ENCODE measurements at places on chromosomes 4 and X. TPM values are rescaled to one million over a fixed set of nuclear protein-coding genes. Genes with fewer than 3 reads are reported as not detected.

The MAGEA11 gene
- not detected for total RNA-seq

The IQCM gene
- not detected for total RNA-seq

The XPNPEP2 gene
- total RNA-seq = not detected

The HNRNPD gene
- 26.1 TPM for total RNA-seq

The ASB12 gene
- not detected for total RNA-seq

The VCX3B gene
- not detected for total RNA-seq

The NSG1 gene
- 0.56 TPM for total RNA-seq

The SPANXN3 gene
- not detected for total RNA-seq

The MAPK10 gene
- 6.5 TPM for total RNA-seq

The FHDC1 gene
- total RNA-seq = under 0.01 TPM

The CCDC110 gene
- 0.90 TPM for total RNA-seq

The TLR10 gene
- total RNA-seq = not detected

The PTCHD1 gene
- not detected for total RNA-seq

The USP51 gene
- 1.1 TPM for total RNA-seq

The HSFX3 gene
- total RNA-seq = not detected

The LPAR4 gene
- total RNA-seq = not detected

The SPP1 gene
- total RNA-seq = 0.18 TPM

The PPARGC1A gene
- under 0.01 TPM for total RNA-seq

The ANXA3 gene
- 5.0 TPM for total RNA-seq

The CXXC4 gene
- under 0.01 TPM for total RNA-seq

The CFAP47 gene
- total RNA-seq = not detected

The GPR143 gene
- total RNA-seq = not detected

The SLC6A14 gene
- not detected for total RNA-seq

The ARHGAP24 gene
- total RNA-seq = 24.0 TPM

The ANOS1 gene
- under 0.01 TPM for total RNA-seq

The CCSER1 gene
- not detected for total RNA-seq

The SLC2A9 gene
- total RNA-seq = 0.56 TPM

The MOSPD2 gene
- 27.8 TPM for total RNA-seq

The USP17L19 gene
- total RNA-seq = not detected

The USP17L13 gene
- total RNA-seq = not detected

The ARMCX1 gene
- 22.9 TPM for total RNA-seq

The SPANXN5 gene
- not detected for total RNA-seq

The FAM199X gene
- 13.8 TPM for total RNA-seq

The PASD1 gene
- total RNA-seq = not detected
